ENCODE measurements at places on chromosomes 11 and 22.

DNA sequence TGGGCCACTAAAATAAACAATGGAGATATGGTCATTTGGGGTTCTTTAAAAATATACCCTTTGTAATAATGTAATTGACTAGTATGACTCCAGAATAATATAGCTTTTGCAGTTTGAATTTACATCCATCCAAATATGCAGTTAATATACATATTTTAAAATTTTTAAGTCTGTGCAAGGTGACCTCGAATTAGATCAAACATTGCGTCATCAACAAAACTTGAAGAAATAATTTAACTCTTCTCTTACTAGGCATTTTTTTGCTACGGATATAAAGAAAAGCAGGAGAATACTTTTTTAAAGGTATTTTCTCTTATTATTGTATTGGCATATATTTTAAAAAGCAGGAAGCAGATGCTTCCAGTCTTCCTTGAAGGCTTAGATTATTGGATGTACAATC is 10.7 kb downstream of the OR51A4 start:
- no peak for DNase-seq

GRCh38 chr11:59669611-59670009 is 773 bp upstream of the PATL1 start:
- DNase-seq, result peak; percentile 67

GRCh38 chr11:60870276-60870675 is 2.9 kb downstream of the ZP1 start:
- DNase-seq, result no peak

- no peak for DNase-seq
These were observed 691.1 kb downstream of the METTL15 start for GRCh38 chr11:28799316-28799715.

DNA sequence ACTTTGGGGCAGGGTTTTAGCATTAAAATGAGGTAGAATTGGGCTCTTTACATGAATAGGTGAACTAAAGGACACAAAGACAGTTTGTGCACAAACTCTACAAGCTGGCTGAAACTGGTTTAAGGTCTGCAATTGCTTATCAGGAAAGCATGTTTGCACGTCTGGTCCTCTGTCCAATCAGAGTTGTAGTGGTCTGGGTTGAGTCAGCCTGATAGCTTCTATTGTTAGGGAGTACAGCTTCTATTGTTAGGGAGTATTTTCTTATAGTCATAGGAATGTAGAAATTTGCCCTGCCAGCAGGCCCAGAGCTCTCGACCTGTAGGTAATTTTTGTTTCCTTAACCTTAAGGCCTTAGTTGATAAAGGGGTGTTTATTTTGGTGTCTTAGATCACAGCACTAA is 1422.4 kb downstream of the LRRC4C start:
- no peak for DNase-seq

DNA sequence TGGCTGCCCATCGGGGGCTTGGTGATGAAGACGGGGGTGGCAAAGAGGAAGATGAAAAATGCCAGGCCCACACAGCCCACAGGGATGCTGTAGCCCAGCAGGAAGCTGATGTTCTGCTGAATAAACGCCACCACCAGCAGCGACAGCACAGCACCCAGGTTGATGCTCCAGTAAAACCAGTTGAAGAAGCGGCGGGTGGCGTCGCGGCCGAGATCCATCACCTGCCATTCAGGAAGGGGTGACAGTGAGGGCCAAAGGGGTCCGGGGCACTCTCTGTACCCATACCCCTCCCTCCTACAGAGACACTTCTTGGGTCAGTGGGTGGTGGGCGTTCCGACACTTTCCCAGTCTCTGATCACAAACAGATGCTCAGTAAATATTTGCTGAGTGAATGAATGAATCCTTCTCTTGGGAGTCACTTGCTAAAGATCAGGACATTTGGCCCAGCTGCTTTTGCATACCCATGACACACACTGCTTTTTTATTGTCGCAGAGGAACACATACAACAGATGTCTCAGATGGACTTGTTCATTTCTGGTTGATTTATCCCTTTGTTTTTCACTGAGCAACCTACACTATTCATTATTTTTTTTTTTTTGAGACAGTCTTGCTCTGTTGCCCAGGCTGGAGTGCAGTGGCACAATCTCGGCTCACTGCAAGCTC is 5.2 kb downstream of the SLC15A3 start:
- DNase-seq, result no peak

DNA sequence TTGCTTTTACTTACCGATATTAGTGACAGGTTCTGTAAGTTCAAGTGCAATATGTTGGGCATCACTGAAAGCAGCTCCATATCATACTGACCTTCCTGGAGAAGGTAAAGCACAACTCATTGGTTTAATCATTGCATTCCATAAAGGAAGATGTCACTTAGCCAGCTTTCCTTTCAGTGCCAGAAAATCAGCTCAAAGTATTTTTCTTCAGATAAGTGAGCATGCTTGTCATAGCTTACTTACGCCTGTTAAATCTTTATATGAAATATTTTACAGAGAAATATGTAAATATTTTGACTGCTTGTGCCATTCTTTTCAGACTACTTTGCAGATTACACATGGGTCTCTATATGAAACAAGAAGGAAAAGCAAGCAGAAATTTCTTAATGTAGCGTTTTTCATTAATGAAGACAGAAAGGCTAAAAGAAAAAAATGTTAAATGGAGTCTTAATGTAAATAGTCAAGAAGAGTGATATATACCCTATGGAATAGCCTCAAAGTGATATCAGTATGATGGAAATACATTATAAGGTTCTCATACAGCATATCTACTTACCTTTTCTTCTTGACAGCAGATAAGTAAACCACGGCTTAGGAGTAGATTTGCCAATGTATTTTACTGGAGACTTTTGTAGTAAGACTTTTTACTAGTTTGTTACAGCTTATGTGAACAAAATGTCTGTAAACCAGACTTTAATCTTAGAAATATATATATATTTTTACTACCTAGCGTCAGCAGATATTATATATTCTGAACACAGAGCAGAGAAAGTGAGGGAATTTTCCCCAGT is 649.7 kb downstream of the METTL15 start:
- DNase-seq, result no peak

DNA sequence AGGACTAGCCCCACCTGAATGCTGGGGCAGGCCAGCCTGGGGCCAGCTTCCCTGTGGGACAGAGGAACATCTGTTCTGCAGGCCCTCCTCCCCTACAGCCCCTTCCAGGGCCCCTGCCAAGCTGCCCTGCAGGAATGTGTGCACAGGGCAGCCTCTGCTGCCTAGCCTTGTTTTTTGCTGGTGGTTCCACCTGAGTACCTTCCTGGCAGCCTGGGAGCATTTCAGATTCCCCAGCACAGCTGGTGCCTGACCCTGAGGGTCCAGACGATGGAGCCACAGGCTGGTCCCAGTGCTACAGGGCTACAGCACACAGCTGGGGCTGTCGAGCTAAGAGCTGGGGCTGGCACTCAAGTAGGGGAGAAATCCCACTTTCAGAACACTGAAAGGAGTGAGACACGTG is 22.3 kb upstream of the GPR83 start:
- no peak for DNase-seq

GRCh38 chr22:30328466-30329049 is 1.8 kb upstream of the TBC1D10A start:
- DNase-seq, result no peak

GRCh38 chr22:29231971-29232959 is 26.6 kb downstream of the EMID1 start:
- no peak for DNase-seq

GRCh38 chr11:121347813-121348212 is 55.2 kb downstream of the SC5D start:
- no peak for DNase-seq

- DNase-seq, result no peak
These were observed 13.9 kb upstream of the MAML2 start for GRCh38 chr11:96356848-96357247.

DNA sequence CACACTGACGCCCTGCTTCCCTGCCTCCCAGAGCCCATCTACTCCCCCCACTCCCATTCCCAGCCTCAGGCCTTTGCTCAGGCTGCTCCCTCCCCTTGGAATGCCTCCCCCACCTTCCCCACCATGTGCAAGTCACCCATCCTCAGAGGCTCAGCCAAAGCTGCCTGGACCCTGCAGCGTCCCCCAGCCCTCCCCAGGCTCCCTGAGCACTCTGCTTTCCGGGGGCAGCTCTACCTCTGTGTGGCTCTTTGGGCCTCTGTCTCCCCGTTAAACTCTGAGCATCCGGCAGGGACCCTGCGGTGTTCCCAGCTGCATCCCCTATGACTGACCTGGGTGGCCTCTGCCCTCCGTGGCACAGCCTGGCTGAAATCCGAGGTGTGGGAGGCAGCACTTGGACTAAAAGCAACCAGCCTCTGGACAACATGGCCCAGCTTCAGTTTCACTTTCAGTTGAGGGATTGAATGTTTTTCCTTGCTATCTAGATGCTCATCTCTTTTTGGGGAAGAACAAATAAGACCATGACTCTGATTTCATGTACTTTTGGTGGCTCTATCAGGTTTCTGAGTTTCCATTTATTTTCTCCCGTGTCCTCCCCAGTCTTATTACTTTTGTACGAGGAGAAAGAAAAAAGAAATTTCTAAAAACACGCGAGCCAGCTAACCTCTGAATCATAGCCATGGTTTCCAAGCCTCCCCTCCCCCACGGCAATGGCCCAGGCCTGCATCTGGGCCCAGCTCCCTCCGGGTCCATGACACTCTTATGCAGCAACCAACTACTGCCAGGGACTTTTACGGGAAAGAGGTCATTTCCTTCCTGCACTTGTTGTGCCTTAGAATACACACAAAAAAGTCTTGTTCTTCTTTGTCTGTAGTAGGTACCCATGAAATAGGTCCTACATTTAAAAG is 3.8 kb downstream of the APOL3 start:
- peak; percentile 86 for DNase-seq

GRCh38 chr22:22959147-22959827 is 71.7 kb downstream of the IGLL5 start:
- peak; percentile 83 for DNase-seq

- no peak for DNase-seq
These were observed 96.1 kb downstream of the LRRC32 start for GRCh38 chr11:76574406-76574805.

DNA sequence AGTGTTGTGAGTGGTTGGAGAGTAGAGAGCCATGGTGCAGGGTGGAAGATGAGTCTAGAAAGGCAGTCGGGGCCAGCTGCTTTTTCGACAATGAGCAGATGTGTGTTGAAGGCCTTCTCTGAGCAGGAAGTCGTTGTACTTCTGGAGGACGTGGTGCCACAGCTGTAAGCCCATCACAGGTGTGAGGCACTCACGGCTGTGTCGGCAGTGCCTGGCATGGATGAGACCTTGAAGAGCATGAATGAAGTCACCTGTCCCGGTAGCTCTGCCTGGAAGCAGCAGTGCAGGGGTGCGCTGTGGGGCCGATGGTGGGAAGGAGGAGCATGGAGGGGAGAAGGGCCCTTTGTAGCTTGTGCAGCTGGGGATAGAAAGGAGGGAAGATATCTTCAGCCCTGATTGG is 165.2 kb downstream of the PKNOX2 start:
- DNase-seq, result no peak

GRCh38 chr11:128156486-128156885 is 430.9 kb downstream of the ETS1 start:
- no peak for DNase-seq

DNA sequence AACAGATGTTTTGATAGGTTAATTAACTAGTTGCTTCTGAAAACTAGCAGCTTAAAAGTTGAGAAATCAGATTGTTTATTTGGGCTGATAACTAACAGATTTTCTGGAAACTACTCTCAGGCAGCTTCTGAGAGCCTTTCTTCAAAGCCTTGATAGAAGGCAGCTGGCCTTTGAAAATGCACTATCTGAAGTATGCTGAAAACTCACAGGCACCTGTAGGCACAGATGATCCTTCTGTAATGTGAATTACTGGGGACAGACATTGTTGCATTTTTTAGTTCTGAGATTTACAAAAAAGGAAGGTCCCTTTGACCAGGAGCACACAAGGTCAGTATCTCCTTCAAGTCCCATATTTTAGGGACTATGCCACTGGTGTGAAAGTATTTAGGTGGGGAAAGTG is 460.8 kb upstream of the CNTN5 start:
- DNase-seq, result no peak

GRCh38 chr11:47333526-47333845 is 19.0 kb downstream of the MYBPC3 start:
- DNase-seq, result no peak

DNA sequence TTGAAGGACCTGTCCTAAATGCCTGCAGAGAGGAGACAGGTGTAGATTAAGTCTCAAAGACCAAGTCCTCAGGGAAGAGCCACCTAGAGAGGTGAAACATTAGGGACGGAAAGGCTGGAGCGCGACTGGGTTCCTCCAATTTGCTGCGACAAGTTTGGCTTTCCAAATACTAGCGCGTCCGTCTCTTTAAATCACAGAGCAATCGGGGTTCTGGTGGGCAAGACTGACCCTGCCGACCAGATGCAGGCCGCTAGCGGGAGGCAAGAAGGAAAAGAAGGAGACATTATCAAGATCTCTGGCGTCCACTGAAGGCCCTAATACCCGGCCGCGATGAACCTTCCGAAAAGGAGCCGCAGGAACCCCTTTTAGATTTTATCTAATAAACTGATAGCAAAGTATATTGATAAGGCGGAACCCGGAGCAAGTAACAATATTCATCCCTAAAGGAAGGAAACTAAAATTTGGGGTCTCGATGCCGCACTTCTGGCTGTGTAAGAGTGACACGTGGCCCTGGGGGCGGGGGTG is 128.2 kb upstream of the C11orf58 start:
- no peak for DNase-seq

DNA sequence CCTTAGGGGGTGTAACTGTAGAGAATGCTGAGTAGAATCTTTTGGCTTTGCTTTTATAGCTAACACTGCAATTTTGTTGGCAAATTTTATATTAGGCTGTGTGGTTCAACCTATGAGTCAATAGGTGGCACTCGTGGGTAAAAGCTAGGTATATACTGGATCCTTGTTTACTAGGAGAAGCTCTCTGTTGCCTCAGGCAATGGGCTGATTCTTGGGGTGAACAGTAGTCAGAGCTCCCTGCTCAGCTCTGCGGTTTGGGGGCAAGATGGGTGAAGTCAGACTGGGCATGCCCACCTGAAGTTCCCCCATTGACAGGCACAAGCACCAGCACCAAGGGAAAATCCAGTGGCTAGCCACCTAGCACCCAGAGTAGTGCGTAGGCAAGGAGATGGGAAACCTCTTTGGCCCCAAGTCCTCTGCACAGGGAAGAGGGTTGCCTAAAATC is 238.7 kb downstream of the FAM181B start:
- peak; percentile 29 for DNase-seq

- DNase-seq, result no peak
These were observed 9.0 kb downstream of the OR6M1 start for GRCh38 chr11:123797114-123797513.

GRCh38 chr11:68043349-68044144 is 4.7 kb downstream of the TCIRG1 start:
- peak; percentile 63 for DNase-seq
